H1 (cell line): ENCODE measurements at places on chromosomes 16 and 17. TPM values are rescaled to one million over a fixed set of nuclear protein-coding genes. Genes with fewer than 3 reads are reported as not detected.

GRCh38 chr16:73206151-73206707, 158.3 kb upstream of the ZFHX3 start:
- DNase-seq: no peak

DNA sequence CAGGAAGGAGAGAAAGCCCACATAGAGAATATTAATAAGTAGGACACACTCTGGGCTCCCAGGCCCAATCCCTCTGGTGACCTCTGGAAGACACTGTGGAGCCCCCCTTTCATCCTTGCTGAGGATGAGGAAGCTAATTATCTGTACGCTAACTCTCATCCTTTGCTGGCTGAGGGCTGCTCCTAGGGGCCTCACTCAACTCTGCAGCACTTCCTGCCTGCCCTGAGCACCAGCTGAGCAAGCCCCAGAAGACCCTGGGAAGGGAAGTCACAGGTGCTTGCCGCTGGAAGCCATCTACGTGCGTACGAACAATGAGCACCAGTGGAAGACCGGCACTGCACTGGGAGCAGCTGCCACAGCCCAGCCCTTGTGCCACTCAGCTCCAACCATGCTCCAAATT, 145.8 kb upstream of the CDH5 start:
- no peak for DNase-seq

DNA sequence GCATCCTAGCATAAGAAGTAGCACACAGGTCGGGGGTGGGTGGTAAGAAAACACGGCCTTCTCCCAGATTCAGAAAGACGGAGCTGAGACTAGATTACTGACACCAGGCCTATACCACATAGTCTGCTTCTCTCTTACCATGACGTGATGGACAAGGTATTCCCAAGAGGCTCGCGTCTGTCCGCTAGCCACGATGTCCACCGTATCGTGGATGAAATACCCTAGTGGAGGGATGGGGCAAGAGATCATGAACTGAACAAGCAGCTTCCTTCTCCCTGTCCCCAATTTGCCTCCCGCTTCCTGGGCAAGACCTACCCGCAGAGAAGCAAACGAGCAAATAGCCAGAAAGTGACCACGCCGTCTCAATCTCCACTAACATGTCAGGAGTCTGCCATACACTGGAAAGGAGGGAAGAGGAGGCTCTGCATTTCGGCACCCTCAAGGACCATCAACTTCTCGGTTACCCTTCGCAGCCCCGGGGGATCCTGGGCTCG, 820 bp downstream of the TLCD1 start:
- no peak for DNase-seq

GRCh38 chr17:46935658-46936266, 12.8 kb downstream of the GOSR2 start:
- no peak for DNase-seq

- DNase-seq: no peak
Observed at GRCh38 chr17:42009170-42009569, 8.1 kb downstream of the DNAJC7 start.

DNA sequence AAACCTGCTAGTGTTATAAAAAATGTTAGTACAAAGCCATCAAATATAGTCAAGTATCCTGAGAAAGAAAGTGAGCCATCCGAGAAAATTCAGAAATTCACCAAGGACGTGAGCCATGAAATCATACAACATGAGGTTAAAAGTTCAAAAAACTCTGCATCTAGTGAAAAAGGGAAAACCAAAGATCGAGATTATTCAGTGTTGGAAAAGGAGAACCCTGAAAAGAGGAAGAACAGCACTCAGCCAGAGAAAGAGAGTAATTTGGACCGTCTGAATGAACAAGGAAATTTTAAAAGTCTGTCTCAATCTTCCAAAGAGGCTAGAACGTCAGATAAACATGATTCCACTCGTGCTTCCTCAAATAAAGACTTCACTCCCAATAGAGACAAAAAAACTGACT, 31.7 kb downstream of the RBBP6 start:
- no peak for DNase-seq

DNA sequence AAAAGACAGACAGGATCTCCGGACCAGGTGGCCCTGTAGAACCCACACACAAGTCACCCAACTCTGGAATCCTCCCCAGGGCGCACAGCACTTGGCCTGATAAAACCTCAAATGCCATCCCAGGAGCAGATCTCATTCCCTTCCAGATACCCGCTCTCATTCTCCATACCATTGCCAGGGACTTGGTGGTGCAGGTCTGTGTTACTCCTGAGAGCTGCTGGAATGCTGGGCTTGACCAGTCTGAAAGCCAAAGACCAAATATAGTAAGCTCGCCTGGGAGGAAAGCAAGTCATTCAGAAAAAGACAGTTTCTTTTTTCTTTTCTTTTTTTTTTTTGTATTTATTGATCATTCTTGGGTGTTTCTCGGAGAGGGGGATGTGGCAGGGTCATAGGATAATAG, 10.7 kb downstream of the MKS1 start:
- DNase-seq: no peak

GRCh38 chr17:5002121-5002788, 4.5 kb downstream of the KIF1C start:
- no peak for DNase-seq

DNA sequence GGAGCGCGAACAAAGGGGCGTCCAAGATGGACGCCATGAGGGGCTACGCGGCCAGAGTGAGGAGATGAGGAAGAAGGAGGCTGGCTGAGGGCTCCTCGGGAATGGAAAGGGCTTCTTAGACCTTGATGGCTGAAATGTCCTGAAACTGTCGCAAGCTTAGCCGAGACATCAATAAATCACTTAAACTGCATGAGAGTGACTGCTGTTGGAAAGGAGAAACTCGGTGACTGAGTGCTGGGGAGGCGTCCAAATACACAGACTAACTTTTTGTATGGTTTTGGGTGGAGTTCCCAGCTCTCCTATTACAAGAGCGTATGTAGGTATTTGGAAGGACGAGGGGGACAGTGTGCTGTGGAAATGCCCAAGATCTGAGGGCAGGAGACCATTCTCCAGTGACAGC, 1.4 kb upstream of the GEMIN4 start:
- DNase-seq: no peak

GRCh38 chr17:50060951-50061712, 5.2 kb downstream of the ITGA3 start:
- no peak for DNase-seq

DNA sequence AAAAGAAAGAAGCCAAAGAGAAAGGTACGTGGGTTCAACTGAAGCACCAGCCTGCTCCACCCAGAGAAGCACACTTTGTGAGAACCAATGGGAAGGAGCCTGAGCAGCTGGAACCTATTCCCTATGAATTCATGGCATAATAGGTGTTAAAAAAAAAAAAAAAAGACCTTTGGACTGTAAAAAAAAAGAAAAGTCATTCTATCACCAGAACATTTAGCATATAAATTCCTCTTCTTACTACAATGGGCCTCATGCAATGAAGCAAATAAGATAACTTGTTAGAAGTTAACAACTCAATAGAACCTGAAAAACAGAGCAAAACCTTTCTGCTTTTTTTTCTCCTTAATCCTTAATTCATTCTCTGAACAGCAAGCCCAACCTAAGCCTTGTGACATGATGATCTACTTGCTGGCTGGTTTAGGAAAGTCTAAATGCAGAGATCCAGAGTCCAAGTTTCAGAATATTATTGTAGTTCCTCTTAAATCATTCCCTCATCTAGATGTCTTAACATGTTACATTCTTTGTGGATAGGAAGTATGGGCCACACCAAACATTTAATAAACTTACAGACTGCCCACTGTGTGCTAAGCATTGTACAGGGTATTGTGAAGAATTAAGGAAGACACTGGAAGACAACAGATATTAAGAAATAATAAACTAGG, 45.4 kb downstream of the BRCA1 start:
- DNase-seq: no peak

DNA sequence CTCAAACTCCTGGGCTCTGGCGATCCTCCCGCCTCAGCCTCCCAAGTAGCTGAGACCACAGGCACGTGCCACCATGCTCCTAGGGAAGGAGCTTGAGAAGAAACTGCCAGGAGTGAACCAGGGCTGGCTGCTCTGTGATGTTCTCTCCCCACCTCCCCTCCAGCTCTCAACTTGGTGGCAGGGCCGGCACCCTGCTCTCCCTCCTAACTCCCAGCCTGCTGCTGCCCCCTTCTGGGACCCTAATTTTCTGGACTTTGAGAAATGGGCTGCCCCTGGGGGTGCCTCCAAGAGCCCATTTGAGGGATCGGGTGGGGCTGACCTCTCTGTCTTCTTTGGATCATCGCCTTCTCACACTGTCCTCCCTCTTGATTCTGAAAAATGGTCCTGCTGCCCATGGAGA, 14.9 kb upstream of the STAT3 start:
- no peak for DNase-seq

DNA sequence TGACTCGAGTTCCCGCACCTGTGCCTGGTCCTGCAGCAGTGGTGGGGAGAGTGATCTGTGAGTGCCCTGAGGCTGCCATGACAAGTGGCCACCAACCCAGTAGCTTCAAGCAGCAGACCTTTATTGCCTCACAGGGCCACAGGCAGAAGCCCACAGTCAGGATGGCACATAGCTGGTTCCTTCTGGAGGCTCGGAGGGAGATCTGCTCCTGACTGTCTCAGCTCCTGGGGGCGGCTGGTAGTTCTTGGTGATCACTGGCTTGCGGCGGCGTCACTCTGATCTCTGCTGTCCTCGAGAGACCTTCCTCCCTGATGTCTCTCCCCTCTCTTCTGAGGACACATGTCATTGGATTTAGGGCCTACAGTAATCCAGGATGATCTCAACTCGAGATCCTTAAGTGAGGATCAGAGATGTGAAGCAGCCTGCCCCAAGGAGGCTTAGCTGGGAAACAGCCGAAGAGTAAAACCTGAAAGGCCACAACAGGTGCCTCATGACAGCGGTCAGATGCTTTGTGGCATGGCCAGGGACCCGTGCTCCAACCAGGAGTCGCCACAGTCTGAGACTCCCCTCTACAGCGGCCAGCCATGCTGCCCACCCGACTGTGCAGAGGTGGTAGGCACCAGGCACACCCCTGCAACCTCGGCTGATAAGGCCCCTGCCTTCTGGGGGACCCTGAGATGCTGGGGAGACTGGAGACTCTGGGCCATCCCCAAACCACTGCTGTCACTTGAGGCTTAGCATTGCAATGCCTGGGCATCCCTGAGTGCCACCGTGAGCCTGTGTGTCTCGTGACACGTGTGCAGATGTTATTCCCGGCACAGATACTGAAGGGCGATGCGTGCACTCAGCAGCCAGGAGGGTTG, 30.0 kb upstream of the SLC38A10 start:
- no peak for DNase-seq

DNA sequence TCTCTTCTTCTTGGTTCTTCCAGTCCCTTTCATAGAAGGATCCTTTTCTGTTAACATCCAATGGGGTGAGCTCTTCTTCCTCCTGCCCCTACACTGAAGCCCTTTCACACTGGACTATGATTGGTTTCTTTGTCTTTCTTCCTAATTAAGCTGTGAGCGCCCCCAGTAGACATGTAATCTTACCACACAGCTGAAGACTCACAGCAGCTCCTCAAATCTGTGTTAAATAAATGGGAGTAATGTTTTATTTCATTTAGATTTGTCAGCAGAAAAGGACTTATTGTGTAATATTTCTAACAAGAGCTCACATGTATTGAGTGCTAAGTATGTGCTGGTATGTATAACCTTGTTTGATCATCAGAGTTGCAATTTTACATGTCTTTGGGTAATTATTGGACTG, 55.7 kb downstream of the TOX3 start:
- DNase-seq: no peak

GRCh38 chr16:8760021-8760420, 37.4 kb downstream of the TMEM186 start:
- no peak for DNase-seq

DNA sequence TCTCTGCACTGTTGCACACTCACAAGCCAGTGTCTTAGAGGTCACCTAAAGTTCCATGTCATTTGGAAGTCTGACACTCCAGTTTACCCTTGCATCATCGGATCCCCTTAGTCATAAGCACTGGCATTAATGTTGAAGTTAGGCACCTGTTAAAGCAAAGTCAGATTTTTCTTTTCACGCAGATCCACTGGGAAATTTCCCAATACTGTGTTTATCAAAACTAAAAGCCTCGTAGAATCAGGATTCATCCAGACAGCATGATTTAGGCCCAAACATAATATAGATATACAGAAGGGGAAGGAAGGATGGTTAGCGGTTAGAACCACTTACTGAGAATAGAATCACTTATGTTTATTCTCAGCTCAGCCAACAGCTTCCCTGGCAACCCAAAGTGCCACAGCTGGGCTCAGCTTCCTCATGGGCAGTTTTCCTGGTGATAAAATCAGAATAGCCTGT, 30.1 kb upstream of the HAPSTR1 start:
- no peak for DNase-seq

DNA sequence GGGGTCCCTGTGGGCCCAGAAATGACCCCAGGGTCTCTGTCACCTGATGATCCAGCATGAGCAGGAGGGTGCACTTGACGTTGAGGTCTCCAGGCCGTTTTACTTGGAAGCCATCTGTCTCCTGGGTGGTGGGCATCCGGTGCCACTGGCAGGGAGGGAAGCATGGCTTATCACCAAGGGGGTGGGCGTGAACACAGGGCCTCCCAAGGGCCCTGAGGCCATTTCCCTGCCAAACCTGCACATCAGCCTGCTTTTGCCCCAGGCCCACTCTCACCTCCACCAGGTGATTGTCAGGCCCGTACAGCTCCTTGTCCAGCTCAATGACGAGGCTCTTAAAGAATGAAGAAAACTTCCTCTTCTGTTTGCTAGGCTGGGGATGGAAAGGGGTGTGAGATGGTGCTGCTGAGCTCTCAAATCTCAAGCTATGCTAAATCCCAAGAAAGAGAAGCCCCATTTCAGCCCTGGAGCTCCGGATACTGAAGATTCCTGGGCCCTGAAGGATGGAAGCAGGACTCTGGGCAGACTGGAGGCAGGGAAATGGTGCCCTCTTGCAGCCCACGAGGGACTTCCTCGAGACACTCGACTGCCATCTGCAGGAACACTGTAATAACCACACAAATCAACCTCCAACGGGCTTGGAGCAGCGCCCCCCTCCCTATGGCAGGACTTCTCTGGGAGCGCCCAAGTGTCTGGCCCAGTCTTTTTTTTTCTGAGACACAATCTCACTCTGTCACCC, 7.1 kb upstream of the FTSJ3 start:
- DNase-seq: peak; percentile 70

DNA sequence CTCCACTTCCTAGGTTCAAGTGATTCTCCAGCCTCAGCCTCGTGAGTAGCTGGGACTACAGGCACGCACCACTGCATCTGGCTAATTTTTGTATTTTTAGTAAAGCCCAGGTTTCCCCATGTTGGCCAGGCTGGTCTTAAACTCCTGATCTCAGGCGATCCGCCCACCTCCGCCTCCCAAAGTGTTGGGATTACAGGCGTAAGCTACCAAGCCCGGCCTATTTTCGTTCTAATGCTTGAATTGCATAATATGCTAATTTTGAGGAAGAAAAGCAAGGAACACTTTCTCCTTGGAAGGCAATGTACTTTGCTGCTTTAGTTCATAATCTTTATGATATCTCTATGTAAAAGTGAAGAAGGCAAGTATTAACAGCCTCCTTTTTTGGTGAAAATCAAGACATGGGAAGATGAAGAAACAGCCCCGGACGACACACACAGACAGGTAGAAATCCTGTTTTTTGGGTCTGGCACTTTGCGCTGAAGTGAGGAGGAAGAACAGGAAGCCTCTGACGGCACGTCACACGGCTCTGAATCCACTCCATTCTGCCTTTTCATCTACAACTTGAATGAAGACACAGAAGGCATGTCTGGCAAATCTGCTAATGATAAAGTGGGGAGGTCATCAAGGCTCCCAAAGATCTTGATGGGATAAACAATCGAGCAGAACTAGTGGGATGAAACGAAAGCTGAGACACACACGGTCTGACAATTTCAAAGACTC, 24.9 kb downstream of the VPS53 start:
- no peak for DNase-seq

The CRYBA1 gene
- 0.11 TPM in 1 of 2 replicates, not detected in the other for polyA plus RNA-seq

The MYH11 gene
- polyA plus RNA-seq: 0.11 and 0.20 TPM in 2 replicates

The ITPRIPL2 gene
- polyA plus RNA-seq: 1.1 and 1.8 TPM in 2 replicates

The SPATA32 gene
- polyA plus RNA-seq: 0.11 and 0.24 TPM in 2 replicates

The GUCY2D gene
- 0.20 and 0.31 TPM in 2 replicates for polyA plus RNA-seq

The ZG16 gene
- not detected in 2 replicates for polyA plus RNA-seq
